Stimulated activated naive CD4-positive, alpha-beta T cell (primary cell): ENCODE measurements at places on chromosomes 12 and 14.

DNA sequence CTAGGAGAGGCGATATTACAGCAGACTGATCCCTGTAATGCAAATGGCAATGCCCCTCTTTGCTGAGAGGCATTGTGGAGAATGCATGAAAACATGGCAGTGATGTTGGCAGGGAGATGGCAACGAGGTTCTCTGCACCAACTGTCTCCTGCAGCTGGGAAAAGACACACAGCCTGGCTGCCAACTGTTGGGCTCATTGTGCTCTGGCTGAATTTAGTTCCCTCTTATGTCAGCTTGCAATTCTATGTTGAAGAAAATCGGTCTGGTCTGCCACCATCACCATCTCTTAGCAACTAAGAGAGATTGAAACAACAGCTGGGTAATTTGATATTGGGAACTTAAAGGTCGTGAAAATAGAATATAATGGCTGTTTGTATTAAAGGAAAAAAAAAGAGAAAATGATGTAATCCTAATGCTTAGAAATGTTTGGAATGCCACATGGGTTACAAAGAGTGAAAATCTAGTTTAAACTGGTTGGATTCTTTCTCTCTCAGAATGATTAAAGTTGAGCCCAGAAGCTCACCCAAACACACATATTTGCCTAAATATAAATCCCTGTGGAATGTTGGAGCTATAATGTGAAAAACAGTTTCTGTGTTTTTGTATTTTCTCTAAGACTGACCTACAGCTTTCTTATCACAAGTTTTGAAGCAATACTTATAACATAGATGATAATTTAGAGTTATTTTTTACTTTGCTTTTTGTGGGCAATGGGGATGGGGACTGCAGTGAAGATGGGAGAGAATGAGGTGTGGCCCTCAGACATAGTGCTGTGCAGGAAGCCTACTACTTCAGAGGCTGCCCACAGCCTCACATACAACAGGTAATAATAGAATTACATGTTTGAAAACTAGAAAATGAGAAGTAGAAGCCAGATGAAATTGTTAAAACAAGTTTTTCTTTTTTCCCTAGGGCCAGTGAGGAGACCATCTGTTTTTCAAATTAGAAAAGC is 143.7 kb downstream of the AKAP6 start:
- DNase-seq, result no peak

DNA sequence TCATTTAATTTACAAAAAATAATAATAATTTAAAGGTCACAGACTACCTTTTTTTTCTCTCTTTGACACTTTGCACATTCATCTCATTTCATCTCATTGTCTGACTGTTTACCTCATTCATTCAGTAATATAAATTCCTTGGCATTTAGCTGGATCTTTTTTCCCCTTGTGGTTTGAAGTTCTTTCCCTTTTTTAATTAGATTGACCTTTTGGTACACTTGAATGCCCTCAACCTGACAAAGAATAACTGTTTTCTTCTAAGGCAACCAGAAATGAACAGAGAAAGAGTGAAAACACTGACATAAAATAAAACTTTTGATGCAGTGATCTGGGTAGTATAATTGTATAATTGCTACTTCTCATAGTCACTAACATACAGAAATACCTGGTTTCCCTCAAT is 774.9 kb upstream of the NOVA1 start:
- DNase-seq, result no peak

GRCh38 chr12:116929885-116930284 is 19.1 kb downstream of the FBXW8 start:
- no peak for DNase-seq

- no peak for DNase-seq
Observed at GRCh38 chr14:85079842-85080730, 449.9 kb upstream of the FLRT2 start.

DNA sequence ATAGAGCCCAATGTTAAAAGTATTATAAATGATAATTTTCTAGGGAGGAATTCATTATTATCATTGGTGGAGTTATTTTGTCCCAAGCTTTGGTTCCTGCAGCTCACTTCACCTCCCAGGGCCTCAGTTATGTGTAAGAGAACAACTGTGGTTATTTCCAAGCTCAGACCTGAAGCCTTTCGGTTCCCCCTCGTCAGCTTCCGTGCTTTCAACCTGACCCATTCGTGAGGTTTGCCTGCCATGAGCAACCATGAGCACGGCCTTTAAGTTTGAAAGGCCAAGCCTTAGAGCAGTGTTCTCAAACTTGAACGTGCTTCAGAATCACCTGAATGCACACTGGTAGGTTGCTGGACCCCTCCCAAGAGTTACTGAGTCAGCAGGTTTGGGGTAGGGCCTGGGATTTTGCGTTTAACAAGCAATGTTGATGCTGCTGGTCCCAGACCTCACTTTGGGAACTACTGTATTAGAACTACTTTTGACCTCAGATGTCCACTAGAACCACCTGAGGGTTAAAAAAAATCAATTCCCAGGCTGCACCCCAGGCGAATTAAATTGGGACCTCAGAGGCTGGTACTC is 133.0 kb upstream of the PRMT8 start:
- DNase-seq, result no peak

DNA sequence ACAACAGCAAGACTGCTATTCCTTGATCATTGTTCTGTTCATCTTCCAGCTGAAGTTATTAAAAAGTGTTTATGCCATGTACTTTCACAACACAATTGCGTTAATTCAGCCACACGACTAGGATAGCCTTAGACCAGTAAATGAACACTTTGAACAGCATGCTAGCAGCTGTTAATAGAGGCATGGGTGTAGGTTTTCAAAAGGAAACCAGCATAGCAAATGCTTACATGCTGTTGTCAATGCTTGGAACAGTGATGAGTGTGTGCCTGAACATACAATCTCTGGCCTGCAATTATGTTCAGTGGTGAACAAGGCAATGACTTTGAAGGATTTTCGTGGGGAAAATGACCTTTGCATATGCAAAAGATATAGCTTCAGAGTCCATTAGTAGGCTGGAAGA is 127.4 kb upstream of the RBM19 start:
- DNase-seq, result no peak

DNA sequence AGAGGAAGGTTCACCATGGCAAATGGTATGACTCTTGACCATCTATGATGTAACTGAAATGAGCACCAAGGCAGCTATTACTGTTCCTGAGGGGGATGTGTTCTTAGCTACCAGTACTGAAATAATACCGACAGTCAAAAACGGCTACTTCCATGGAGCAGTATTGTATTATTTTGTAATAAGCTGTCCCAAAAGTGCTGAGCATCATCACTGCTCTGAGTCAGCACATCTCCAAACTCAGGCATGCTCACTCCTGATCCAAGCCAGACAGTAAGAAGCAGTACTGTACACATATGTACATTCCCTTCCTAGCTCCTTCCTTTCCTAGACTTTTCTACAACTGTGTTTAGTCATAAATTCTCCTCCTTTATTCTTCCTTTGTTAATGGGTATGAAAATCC is 8.6 kb downstream of the VTI1B start:
- DNase-seq, result no peak

GRCh38 chr12:24759155-24759554 is 189.7 kb downstream of the BCAT1 start:
- no peak for DNase-seq

- DNase-seq, result no peak
Observed at GRCh38 chr12:85740186-85740585, 96.0 kb downstream of the RASSF9 start.

GRCh38 chr14:59091976-59092375 is 96.5 kb upstream of the DAAM1 start:
- DNase-seq, result no peak

- DNase-seq, result no peak
Observed at GRCh38 chr12:89401433-89402058, 49.2 kb upstream of the DUSP6 start.

GRCh38 chr14:37546621-37547447 is 48.2 kb downstream of the FOXA1 start:
- no peak for DNase-seq

DNA sequence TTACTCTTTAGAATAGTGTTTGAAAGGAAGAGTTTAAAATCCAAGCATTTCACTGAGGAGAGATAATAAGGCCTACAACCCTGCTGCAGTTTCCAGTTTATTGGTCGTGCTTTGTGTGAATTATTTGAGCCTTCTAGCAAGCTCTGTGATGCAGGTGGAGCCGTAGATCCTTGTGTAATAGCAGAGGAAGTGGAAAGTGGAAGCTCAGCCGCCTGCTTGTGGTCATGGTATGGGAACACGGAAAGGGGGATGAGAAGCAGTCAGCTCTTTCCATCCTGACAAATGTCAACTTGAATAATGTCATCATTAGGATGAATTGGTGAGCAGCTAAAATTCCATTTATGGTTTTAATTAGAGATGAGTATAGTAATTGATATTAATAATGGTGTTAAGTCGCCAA is 29.1 kb downstream of the SYNE2 start:
- no peak for DNase-seq

DNA sequence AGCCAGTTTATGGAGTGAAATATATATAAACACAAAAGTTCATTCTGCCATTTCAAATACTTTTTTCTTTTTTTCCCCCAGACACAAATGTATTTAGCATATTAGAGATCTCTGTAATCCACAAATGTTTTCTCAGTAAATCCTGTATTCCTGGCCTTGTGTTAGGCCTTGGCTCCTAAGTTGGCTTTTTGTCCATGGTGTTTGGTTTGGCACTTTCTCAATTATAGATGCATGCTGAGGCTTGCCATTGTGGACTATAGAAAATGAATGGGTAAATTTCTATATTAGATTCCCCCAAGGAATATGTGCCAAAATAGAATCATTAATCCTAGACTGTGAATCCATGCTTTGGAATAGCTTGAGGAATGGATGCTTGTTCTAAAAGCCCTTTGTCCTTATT is 17.0 kb downstream of the RIC8B start:
- DNase-seq, result no peak

- DNase-seq, result no peak
Observed at GRCh38 chr14:79325071-79325470, 886.2 kb downstream of the DIO2 start.

GRCh38 chr14:38255673-38256532 is at the start of gene CLEC14A:
Gene CLEC14A, minus strand, starts transcription at chr14:38256093. Its CDS starts 71 bp downstream, at chr14:38256022.
- DNase-seq, result no peak

GRCh38 chr12:2876431-2877046 is 435 bp downstream of the FOXM1 start:
- no peak for DNase-seq

GRCh38 chr12:91633734-91634357 is 451.2 kb upstream of the DCN start:
- DNase-seq, result no peak

GRCh38 chr12:77189458-77189857 is 124.1 kb upstream of the E2F7 start:
- DNase-seq, result no peak
